ELF-1 (cell line): ENCODE measurements at places on chromosomes 2 and 18.

DNA sequence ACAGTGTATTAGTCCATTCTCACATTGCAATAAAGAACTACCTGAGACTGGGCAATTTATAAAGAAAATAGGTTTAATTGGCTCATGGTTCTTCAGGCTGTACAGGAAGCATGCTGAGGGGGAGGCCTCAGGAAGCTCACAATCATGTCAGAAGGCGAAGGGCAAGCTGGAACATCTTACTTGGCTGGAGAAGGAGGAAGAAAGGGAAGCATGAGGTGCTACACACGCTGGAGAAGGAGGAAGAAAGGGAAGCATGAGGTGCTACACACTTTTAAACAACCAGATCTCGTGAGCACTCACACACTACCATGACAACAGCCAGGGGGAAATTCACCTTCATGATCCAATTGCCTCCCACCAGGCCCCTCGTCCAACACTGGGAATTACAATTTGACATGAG lies 95.3 kb upstream of the FAM110C start:
- DNase-seq: no peak

GRCh38 chr2:33616873-33617272 lies 17.8 kb upstream of the FAM98A start:
- DNase-seq: no peak

GRCh38 chr18:61471942-61472341 lies 138.7 kb downstream of the CDH20 start:
- DNase-seq: no peak

DNA sequence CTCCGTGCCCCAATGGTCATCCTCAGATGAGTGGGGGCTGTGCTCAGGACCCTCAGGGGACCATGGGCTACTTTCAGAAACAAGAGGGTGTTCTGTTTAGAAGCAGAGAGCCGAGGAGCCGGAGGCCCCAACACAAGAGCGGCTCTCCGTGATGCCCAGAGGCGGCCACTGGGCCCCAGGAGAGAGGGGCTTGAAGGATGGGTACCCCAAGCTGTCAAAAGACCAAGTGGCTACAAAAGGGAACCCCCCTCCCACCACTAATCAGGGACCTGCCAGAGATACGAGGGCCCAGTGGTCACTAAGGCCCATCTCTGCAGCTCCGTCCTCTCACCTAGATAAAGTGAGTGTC lies 93.6 kb downstream of the HDAC4 start:
- DNase-seq: no peak

GRCh38 chr2:60883896-60884295 lies 2.5 kb downstream of the REL start:
- DNase-seq: no peak

GRCh38 chr2:113124181-113124961 lies 3.0 kb upstream of the IL1RN start:
- no peak for DNase-seq

GRCh38 chr2:159366538-159366937 lies 80.0 kb upstream of the WDSUB1 start:
- no peak for DNase-seq

DNA sequence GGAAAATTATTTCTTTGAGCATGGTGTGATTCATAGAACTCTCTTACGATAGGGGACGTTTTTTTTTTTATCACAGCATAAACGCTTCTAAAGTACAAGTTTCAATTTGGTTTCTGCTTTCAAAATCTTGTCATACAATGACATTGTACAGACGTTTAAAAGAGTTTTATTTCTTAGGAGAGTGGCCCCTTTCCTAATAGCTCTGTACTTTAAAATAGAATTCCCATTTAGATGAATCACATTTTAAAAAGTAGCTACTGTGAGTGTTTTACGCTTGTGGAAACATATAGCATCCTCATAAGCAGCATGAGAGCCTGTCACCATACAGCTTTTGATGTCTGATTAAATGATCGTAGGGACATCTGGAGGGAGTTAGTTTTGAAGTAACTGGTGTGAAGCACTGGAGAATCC lies 510.9 kb downstream of the PARD3B start:
- DNase-seq: no peak

DNA sequence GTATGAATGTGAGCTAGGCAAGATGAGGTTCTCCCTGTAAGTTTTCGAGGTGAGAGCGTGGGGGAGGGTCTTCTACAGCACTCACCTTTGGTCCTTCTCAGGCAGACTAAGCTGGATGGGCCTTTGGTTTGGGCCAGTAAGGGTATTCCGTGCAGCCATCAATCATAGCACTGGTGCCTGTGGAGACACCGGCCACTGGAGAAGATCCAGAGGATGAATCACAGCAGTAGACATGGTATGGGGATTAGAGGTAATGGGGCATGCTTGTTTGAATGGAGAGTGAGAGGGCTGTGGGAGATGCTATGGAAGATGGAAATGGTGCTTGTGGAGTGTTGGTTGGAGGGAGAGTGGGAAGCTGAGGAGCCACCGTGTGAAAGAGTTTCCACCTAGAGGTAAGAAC lies 16.1 kb downstream of the MAPRE3 start:
- DNase-seq: no peak

DNA sequence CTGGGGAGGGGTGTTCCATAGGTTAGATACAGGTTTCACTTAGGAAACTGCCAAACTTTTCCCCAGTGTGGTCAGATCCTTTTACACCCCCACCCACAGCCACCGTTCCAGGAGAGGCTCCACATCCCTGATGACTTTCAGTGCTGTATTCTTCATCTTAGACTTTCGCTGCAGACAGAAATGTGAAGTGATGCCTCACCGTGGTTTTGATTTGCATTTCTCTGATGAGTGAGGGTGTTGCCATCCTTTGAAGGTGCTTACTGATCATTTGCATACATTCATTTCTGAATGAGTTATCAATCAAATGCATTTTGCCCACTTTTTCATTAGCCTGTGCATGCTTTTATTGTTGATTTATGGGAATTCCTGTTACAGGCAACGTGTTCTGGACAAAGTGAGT lies 14.9 kb downstream of the COPS9 start:
- DNase-seq: no peak

GRCh38 chr2:136207030-136207623 lies 89.2 kb upstream of the CXCR4 start:
- no peak for DNase-seq

DNA sequence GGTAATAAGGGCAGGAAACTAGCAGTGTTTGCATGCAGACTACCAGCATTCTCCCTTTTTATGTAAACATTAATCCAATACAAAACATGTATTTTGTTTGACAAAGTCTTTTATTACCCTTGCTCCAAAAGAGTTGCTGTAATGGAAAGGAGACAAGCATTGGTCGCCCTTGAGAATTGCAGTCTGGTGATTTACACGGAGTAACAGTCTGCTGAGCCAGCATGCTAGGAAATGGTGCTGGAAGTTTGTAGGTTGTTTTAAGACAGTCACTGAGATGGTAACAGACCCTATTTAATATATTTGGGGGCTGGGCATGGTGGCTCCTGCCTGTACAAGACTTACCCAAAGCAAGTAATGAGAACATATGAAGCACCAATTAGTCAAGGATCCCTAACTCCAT lies 2.8 kb upstream of the PRKCE start:
- no peak for DNase-seq

GRCh38 chr2:73640511-73640911 lies 1.7 kb downstream of the NAT8 start:
- DNase-seq: no peak

DNA sequence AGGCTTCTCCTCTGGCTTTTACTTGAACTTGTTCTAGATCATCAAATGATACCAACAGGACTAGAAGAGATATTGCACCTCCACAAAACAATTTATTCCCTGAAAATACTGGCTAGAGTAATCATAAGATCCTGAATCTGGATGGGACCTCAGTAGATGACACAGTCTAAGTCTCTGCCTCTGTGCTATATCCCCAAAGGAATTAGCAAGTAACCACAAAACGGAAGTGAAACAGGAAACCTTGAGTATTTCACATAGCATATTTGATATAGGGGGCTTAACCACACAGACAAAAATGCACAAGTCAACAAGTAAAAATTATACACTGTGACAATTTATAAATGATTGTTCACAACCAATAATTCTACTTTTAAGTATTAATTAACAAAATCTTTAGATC lies 456.9 kb upstream of the TNP1 start:
- DNase-seq: no peak

- no peak for DNase-seq
These were observed 256.2 kb downstream of the FIGN start for GRCh38 chr2:163479599-163479998.

- peak; percentile 32 for DNase-seq
These were observed 678.3 kb upstream of the ID2 start for GRCh38 chr2:8003462-8004075.

DNA sequence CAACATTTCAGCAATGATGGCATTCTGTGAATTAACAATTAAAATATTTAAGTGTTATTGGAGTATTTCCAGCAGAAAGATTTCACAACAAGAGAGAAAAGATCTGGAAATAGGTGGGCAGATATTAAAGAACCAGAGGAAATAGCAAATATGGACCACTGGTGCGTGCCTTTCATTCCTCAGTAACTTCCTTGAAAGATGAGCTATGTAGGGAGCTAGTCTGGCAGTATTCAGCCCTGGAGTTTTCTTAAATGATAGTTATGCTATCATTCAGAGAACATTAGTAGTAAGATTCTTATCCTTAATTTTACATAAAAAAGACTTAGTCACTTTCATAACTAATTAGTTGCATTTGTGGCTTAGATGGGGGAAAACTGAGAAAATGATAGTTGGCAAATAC lies 41.5 kb downstream of the TANC1 start:
- no peak for DNase-seq

GRCh38 chr2:241492174-241492565 lies 16.2 kb downstream of the STK25 start:
- no peak for DNase-seq

- DNase-seq: no peak
These were observed 42.6 kb downstream of the TTR start for GRCh38 chr18:31634331-31634713.

GRCh38 chr2:109545828-109546713 lies 67.7 kb downstream of the SEPTIN10 start:
- peak; percentile 87 for DNase-seq

- DNase-seq: no peak
These were observed 58.0 kb downstream of the LINC00305 start for GRCh38 chr18:64090876-64091275.

DNA sequence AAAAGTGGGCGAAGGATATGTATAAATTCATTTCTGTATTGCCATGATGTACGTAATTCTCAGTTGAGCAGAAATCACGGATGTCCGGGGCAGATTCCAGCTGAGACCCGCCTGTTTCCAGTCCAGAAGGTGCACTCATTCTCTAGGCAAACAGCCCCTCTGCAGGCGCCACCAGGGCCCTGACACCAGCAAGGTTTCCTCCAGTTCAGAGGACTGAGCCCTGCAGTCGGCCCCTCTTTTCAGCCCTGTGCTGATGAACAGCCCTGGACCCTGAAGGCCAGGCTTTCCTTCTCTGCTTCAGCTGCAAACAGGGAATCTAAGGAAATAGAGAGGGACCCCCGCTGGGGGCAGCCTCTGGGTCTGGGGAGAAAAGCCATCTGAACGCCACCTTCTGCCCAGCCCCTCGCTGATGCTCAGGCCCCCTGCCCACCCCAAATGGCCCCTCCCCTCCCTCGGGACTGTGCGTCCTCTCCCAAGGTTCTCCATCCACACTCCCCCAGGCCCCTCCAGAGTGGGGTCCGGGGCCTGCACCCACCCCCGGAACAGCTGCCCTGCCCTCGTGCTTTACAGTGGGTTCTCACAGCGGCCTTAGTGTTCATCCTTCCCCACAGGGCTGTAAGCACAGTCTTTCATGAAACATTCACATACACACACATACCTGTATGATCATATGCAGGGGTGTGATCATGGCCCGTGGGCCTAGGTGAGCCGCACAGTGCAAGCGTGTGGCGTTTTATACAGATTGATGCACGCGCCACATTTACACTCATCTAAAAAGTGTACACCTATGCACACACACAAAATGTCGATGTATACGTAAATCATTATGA lies 12.1 kb downstream of the COPS9 start:
- DNase-seq: no peak

DNA sequence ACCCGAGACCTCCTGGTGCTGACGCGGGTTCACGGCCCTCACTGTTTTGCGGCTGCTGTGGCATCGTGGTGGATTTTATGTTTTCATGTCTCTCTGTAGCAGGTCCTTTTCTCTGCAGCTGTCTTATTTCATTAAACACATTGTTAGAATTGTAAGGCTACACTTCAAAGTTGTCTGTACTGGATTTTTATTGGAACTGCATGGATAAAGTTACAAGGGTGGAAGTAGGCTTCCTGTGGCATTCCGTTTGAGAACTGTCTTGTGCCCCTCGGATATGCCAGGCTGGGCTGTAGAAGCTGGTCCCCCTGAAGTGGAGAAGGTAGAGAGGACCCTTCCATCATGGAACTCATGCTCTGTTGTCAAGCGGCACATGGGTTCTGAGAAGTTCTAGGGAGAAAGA lies 127.3 kb downstream of the SNTG2 start:
- DNase-seq: no peak

- peak; percentile 81 for DNase-seq
These were observed 5.1 kb downstream of the PKDCC start for GRCh38 chr2:42052702-42053481.

DNA sequence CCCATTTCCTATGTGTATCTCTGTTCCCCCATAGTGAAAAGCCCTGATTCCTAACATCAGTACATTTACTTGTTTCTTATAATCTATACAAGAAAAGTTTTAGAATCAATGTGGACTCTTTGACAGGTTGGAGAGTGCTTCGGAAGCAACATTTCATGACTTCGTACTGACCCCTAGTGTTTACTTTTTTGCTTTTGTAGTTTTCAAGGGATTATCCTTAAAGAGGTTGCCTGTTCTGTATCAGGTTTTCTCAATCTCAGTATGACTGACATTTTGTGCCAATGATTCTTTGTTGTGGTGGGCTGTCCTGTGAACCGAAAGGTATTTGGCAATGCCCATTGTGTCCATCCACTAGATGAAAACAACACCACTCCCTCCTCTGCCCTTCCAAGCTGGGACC lies 43.3 kb upstream of the SERPINB2 start:
- DNase-seq: peak; percentile 5

GRCh38 chr2:86087936-86088850 lies 17.5 kb downstream of the POLR1A start:
- peak; percentile 23 for DNase-seq

- DNase-seq: peak; percentile 24
These were observed 1.4 kb downstream of the MCM6 start for GRCh38 chr2:135874777-135875365.
